ENCODE measurements at places on chromosomes 4 and X. TPM values are rescaled to one million over a fixed set of nuclear protein-coding genes. Genes with fewer than 3 reads are reported as not detected.

GRCh38 chrX:19630776-19631707 lies 115.7 kb upstream of the MAP3K15 start:
- DNase-seq = no peak

DNA sequence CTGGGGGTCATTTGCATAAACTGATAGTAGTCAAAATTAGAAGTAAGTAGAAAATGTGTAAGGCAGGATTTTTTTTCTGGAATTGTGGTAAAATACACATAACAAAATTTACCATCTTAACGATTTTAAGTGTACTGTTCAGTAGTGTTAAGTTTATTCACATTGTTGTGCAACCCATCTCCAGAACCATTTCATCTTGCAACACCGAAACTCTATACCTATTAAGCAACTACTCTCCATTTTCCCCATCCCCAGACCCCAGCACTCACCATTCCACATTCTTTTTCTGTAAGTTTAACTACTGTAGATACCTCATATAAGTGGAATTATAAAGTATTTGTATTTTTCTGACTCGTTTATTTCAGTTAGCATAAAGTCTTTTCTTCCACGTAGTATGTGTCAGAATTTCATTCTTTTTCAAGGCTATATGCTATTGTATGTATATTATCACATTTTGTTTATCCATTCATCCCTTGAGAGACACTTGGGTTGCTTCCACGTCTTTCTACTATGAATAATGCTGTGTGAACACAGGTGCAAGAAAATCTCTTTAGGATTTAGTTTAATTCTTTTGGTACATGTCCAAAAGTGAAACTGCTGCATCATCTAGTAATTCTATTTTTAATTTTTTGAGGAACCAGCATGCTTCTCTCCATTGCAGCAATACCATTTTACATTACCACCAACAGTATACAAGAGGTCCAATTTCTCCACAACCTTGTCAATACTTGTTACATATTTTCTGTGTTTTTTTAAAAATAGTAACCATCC lies 39.1 kb upstream of the NSUN7 start:
- no peak for DNase-seq

DNA sequence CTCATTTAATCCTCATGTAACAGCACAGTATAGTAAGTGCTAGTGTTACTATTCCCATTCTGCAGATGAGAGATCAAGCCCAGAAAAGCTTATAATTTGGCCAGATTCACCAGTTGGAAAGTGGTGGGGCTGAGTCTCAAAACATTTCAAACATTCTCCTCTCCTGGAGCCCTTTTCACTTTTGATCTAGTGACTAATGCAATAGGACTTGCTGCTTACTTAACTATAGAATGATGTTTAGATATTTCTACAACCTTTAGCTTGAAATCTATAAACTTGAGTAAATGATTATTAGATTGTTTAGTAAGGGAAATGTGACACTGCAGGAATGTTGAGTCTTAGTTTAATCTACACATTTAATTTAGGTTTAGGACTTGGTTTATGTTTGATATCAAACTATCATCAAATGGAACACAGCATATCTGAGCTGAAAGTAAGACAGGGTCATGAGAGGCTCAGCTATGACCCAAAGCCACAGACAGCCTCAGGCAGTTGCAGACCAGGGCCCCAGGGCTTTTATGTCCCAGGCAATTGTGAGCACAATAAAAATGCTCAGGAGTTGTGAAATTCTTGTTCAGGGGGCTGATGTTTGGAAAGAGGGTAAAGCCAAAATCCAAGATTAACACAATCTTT lies 199.5 kb upstream of the HS3ST1 start:
- no peak for DNase-seq

DNA sequence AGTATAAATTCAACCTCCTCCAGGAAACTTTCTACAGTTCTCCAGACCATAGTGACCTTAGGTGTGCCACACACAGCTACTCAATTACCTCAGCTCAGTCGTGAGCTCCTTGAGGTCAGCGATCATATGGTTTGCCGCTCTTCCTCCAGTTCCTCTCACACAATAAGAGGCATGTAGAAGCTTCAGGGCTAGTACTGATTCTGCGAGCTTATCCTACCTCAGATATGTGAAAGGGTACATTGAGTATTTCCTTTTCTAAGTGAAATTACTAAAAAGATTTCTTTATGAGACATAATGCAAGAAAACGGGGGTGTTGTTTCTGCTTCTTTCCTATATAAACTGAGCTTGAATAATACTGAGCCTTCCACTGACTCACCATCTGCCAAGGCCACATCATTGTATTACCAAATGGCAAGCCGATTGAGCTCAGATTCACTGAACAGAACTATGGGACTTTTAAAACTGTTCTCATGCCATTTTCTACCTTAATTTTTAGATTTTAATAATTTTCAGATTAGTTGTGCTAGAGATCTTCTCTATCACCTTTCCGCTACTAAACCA lies 183.1 kb downstream of the HS6ST2 start:
- DNase-seq = no peak

DNA sequence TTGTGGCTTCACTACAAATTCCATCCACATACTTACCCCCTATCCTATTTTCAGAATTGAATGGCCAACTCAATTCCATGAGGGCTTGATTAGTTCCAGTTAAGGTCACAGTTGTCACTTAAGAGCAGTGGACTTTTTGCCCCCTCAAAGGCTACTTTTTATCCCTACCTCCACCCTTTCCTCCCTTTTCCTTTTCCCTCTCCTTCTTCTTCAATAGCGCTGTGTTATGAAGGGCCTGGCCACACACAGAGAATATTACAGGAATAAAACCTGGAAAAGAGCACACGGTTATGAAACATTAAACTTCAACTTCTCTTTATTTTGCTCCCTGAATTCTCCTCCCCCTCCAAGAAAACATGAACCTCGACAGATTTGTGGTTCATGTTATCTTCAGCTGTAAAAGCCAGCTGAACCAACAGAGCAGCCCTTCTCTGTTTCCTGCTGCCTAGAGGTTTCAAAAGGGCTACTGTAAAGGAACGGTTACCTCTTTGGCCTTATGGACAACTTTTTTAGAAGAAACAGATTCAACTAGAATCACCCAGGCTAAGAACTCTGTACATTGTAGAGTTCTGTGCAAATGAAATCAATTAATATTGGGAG lies 87.0 kb upstream of the RPL34 start:
- no peak for DNase-seq

DNA sequence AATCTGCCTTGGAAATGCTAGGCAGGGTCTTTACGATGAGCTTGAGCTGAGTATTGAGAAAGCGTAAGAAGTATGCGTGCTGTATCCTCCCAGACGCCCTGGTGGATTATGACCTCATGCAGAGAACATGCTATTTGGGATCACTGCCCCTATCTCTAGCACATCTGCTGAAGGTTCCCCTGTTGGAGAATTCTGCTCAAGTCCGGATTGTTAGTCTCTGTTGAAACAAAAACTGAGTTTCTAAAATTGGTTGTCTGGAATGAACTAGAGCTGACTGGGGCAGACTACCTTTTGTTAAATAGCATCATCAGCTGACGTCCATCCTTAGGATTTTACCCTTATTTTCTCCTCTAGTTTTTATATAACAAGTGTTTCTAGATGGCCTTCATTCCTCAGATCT lies 7.5 kb downstream of the FHDC1 start:
- no peak for DNase-seq

Gene F8A2
- not detected for total RNA-seq

Gene GPM6B
- total RNA-seq = 49.6 TPM

Measured in neural progenitor cell (in vitro differentiated cells).